GM13977 (cell line): ENCODE measurements at places on chromosomes 3 and 15.

GRCh38 chr3:4786431-4786830 is 192.8 kb upstream of the BHLHE40 start:
- no peak for DNase-seq

DNA sequence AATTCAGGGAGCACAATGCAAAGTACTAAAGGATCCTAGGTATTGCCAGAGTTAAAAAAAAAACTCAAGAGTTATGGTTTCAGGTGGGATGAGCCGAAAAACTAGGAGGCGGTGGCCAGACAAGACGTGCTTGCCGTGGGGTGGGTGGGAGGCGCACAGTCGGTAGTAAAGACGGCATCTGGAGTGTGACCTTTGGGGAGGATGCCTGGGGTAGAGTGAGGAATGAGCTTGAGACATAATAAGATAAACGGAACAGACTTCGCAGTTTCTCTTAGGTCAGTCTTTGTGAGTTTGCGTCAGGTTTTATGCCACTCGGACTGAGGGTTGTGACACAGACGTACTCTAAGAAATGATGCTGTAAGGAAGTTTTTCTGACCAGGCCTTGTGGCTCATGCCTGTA is 139.6 kb downstream of the LRRK1 start:
- DNase-seq = no peak

DNA sequence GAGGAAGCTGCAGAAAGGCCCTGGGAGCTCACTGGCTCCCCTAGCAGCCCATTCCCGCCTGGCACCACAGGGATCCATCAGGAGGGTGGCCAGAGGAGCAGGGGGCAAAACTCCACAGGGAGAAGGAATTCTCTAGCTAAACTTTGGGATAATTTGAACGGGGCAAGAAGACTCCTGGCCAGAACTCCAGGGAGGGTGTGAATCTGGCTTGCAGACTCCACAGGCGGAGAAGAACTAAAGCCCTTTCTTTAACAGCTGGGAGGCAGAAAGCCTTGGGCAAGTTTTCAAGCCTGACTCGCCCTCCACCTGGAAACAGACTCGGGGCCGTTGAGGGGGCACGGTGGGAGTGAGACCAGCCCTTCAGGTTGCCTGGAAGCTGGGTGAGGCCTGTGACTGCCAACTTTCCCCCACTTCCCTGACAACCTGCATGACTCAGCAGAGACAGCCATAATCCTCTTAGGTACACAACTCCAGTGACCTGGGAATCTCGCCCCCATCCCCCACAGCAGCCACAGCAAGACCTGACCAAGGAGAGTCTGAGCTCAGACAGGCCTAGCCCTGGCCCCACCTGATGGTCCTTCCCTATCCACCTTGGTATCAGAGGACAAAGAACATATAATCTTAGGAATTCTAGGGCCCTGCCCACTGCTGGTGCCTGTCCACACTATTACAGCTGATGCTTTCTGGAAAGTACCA is 28.6 kb downstream of the SLC27A2 start:
- no peak for DNase-seq

DNA sequence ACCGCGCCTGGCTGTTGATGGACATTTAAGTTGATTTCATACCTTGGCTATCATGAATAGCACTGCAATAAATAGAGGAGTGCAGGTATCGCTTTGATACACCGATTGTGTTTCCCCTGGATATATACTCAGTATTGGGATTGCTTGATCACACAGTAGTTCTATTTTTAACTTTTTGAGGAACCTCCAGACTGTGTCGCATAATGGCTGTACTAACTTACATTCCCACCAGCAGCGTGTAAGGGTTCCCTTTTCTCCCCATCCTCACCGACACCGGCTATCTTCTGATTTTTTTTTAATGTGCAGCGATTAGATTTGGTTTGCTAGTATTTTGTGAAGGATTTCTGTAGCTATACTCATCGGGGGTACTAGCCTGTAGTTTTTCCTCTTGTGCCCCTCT is 16.0 kb downstream of the RUBCN start:
- no peak for DNase-seq

DNA sequence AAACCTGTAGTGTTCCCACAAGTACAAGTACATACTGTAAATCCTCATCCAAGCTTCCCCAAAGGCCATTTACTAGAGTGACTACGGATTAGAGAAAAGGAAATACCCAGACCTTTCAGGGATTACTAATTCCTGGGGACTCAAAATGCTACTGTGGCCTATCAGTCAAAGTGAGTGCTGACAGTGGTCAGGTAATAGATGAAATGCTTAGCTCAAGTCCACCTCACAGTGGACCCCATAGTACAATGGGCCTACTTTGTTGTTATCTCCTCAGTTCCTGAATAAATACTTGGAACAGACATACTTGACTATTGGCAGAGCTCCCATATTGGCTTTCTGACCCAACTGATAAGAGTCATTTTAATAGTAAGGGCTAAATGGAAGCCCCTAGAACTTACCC is 61.6 kb downstream of the MAP4 start:
- DNase-seq = no peak

DNA sequence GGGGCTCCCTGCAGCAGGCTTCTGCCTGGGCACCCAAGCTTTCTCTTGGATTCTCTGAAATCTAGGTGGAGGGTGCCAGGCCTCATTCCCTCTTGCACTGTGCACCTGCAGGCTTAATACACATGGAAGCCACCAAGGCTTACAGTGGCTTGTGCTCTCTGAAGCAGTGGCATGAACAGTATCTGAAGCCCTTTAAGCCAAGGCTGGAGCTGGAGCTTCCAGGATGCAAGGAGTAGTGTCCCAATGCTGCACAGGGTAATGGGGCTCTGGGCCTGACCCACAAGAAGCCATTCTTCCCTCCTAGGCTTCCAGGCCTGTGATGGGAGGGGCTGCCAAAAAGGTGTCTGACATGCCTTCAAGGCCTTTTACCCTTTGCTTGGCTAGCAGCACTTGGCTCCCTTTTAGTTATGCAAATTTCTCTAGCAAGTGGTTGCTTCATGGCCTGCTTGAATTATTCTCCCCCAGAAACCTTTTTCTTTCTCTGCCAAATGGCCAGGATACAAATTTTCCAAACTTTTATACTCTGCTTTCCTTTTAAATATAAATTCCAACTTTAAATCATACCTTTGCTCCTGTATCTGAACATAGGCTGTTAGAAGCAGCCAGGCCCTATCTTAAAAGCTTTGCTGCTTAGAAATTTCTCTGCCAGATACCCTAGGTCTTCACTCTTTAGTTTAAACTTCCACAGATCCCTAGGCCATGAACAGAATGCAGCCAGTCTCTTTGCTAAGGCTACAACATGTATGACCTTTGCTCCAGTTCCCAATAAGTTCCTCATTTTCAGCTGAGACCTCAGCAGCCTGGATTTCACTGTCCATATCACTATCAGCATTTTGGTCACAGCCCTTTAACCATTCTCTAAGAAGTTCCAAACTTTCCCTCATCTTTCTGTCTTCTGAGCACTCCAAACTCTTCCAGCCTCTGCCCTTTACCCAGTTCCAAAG is 201.1 kb upstream of the LRRFIP2 start:
- DNase-seq = no peak

- no peak for DNase-seq
Measured at GRCh38 chr15:63872759-63873510, 39.2 kb upstream of the HERC1 start.

GRCh38 chr3:194584320-194584776 is 48.9 kb downstream of the TMEM44 start:
- no peak for DNase-seq

DNA sequence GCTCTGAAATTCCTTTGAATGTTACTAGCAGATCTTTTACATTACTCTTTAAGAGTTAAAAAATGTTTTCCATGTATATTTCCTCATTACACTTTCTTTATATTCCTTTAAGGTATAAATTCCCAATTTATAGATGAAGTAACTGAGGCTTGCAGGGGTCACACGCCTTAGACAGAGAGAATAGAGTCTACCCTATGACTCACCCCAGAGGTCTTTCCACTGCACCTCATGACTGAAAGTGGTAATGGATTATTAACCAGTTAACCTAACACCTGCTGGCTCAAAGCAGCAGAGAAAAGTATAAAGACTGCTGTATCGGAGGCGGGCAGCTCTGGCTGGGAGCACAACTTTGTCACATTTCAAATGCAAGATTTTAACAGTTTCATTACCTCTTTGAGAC is 37.7 kb downstream of the LDHAL6B start:
- peak; percentile 54 for DNase-seq

DNA sequence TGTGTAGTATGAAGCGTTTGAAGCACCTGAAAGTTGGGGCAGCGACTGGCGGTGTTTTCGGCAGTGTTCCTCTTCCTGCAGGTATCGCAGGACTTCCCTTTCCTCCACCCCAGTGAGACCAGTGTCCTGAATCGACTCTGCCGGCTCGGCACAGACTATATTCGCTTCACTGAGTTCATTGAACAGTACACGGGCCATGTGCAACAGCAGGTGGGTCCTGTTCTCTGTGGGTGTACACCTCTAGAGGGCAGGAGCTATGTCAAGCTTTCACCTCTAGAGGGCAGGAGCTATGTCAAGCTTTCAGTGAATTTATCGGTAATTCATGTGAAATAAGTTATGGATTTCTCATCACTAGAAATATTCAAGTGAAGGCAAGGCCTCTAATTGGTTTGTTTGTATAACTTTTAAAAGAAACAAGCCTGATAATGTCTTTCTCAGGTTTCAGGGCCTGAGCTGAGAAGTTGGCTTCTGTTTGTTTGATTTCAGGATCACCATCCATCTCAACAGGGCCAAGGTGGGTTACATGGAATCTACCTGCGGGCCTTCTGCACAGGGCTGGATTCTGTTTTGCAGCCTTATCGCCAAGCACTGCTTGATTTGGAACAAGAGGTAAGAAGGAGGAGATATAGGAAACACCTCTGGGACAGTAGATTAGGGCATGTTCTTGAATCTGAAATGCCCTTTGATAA is 5.3 kb downstream of the TUBGCP4 start:
- peak; percentile 47 for DNase-seq

GRCh38 chr3:195711813-195712534 is 8.8 kb upstream of the MUC20 start:
- no peak for DNase-seq

GRCh38 chr3:160554980-160555379 is 10.4 kb downstream of the KPNA4 start:
- DNase-seq = no peak

GRCh38 chr3:71724584-71725270 is 475 bp downstream of the EIF4E3 start:
- peak; percentile 59 for DNase-seq

DNA sequence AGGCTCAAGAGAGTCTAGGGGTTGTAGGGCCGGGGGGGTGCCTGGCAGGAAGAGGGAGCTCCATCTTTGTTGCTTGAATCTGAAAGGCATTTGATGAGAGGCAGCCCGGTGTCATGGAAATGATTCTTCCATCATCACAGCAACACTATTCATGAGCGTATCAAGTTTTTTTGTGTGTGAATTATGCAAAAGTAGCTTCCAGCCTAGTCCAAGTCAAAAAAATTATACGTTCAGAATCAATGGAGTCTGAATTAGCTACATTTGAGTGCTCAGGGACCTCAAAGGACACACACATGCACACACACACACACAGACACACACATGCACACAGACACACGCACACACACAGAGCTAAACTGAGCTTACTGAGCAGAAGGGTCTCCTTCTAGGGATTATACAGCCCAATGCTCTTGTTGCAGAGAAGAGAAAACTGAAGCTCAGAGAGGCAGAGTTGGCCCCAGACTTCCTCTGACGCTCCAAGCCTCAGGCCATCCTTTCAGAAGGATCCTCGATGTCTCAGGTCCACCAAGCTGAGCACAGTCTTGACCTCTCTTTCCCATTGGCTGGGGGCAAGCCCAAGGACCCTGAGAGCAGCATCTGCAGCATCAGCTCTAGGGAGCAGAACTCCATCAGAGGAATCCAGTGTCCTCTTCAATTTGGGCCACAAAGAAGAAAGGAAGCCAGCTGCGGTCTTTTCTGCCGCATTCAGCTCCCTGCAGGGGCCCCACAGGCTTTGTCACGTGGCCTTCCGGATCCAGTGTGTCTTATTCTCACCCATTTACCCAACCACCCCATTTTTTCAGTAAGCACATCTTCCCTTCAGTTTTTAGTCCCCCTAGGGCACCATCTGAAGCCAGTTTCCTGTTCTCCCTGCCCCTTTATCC is 228.0 kb downstream of the UACA start:
- DNase-seq = peak; percentile 26

GRCh38 chr15:42608752-42609488 is 33.5 kb downstream of the STARD9 start:
- peak; percentile 29 for DNase-seq

GRCh38 chr15:27573805-27574485 is 525.2 kb downstream of the OCA2 start:
- no peak for DNase-seq

DNA sequence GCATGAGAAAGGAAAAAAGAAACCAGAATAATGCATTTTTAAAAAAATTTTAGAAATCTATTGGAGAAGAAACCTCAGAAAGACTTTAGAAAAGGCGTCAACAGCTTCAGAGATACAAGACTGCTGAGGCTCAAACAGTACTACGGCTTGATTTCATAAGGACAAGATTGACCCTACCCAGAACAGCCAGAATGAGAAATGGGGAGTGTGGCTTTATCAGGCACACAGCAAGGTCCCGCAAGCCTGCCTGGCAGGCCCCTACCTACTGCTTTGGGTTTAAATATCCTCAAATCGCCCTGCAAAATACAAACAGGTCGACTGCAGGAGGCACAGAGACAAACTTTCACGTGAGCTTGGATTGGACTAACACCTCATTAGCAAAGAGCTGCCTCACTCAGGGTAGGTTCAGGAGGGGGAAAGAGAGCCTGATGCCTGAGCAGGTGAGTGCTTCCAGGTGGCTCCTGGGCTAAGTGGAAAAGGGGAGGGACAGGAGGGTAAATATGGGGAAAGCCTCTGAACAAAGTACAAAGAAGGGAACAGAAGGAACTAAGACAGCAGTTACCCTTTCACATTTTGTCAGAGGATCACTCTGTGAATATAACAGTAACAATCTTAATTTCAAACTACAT is 87.5 kb downstream of the RORA start:
- no peak for DNase-seq

- no peak for DNase-seq
Measured at GRCh38 chr15:67735896-67736295, 89.4 kb upstream of the SKOR1 start.

GRCh38 chr3:130395916-130396315 is 50.4 kb downstream of the COL6A5 start:
- DNase-seq = no peak

DNA sequence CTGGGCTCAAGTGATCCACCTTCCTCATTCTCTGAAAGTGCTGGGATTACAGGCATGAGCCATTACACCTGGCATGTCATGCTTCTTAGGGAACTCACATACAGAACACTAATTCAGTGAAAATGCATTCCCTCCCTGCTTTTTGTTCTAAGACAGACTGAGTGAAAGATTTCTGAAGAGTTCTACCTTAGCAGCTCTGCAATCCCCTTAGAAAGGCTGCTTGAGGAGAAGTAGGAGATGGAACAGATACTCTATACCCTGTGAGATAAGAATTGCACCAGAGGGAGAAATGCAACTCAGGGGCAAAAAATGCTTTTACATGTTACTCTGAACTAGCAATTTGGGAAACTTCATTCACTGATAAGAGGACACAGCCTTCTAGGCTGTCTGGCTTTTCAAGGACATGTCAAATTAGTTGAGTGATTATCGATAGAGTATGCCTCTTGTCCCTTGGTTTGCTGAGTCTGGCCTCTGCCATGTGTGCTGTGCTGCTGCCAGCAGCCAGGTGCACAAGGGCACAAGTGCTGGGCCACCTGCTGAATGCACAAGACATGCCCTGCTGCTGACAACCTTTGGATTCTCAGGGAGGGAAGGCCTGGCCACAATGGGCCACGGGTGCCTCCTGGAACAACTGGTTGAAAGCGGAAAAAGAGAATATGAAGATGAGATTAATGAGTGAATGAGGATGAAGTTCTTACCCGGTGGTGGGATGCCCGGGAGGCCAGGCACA is 17.8 kb downstream of the UQCC5 start:
- DNase-seq = no peak

- DNase-seq = no peak
Measured at GRCh38 chr15:101329867-101330380, 34.9 kb upstream of the SNRPA1 start.
